ENCODE measurements at places on chromosomes 7 and 10.

GRCh38 chr10:71776481-71776925, 3.2 kb upstream of the VSIR start:
- DNase-seq: no peak

- DNase-seq: no peak
These were observed 65.3 kb upstream of the WAC start for GRCh38 chr10:28467615-28468014.

GRCh38 chr10:12796401-12797160, 204.9 kb downstream of the CCDC3 start:
- no peak for DNase-seq

GRCh38 chr10:34814223-34814912, 728 bp downstream of the PARD3 start:
- DNase-seq: no peak

- no peak for DNase-seq
These were observed 988.9 kb upstream of the ZNF722 start for GRCh38 chr7:63009771-63010170.

GRCh38 chr10:740936-741431, 51.5 kb upstream of the DIP2C start:
- no peak for DNase-seq

- DNase-seq: no peak
These were observed 23.3 kb downstream of the ANKRD22 start for GRCh38 chr10:88828310-88828709.

- no peak for DNase-seq
These were observed 798 bp downstream of the BLNK start for GRCh38 chr10:96270571-96270970.

- no peak for DNase-seq
These were observed 62.4 kb upstream of the WNT16 start for GRCh38 chr7:121266307-121266894.

- no peak for DNase-seq
These were observed 14.6 kb downstream of the CHRM2 start for GRCh38 chr7:136883046-136883445.

DNA sequence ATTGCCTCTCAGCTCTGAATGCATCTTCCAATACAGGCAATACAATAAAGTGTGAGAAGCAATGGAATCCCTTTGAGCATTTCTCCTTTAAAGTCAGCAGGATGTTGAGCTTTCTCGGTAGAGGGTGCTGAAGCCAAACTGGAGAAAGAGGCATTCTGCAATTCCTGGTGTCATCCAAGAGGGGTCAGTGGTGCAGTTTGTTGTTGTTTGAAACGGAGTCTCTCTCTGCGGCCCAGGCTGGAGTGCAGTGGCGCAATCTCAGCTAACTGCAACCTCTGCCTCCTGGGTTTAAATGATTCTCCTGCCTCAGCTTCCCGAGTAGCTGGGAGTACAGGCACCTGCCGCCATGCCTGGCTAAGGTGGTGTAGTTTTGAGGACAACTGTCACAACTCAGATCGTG, 486.5 kb downstream of the CALN1 start:
- DNase-seq: no peak

- no peak for DNase-seq
These were observed 39.5 kb upstream of the DMBT1 start for GRCh38 chr10:122521011-122521410.

- DNase-seq: no peak
These were observed 269.6 kb downstream of the SORCS3 start for GRCh38 chr10:104910712-104911111.

DNA sequence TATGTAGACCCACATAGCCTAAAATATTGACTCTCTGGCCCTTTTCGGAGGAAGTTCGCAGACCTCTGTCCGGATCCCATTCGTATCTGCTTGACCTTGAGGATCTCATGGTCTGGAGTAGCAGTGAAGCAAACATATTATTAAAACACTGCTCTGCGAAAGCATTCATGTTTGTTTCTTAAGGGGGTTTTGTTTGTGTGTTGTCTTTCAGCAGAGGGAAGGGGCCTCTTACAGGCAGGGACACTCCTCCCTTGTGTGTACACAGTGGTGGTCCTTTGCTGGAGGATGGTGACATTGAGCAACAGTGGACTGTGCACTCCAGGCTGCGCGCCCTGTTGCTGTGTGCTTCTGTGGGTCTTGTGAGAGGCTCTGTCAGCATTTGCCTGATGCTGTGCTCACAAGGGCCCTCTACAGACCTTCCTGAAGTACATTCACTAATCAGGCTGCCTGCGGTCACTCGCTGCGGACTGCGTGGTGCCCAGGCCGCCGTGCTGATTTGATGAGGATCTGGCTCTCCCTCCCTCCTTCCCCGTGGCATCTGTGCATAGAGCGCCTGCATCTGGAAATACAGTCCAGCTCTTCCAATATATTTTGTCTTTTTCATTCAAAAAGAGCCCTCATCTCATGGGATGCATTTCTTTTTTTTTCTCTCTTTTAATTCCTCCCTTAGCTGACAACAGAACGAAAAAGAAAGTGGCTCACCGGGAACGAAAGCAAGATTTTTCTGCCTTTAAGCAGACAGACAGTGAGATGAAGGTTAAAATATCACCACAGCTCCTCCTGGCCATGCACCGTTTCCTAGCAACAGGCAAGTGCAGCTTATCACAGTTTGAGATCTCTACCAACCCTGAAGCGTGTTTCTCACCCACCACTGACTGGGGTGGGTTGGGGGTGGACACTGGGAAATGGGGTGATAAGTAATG, 135.8 kb downstream of the CNNM2 start:
- DNase-seq: peak; percentile 74

GRCh38 chr7:151460474-151460855, 20.5 kb upstream of the CRYGN start:
- no peak for DNase-seq

DNA sequence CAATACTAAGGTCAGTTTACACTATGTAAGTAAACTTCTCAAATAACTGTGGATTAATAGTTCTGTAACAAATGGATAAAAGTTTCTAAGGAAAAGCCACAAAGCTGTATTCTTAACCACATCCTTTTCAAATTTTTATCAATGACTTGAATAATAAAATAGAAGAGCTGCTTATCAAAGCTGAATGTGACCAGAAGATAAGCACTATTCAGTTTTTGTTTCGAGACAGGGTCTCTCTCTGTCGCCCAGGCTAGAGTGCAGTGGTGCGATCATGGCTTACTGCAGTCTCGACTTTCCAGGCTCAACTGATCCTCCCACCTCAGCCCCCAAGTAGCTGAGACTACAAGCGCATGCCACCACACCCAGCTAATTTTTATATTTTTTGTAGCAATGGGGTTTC, 17.0 kb downstream of the UPF2 start:
- no peak for DNase-seq

- DNase-seq: no peak
These were observed 260.4 kb upstream of the LYZL1 start for GRCh38 chr10:29028486-29028885.

DNA sequence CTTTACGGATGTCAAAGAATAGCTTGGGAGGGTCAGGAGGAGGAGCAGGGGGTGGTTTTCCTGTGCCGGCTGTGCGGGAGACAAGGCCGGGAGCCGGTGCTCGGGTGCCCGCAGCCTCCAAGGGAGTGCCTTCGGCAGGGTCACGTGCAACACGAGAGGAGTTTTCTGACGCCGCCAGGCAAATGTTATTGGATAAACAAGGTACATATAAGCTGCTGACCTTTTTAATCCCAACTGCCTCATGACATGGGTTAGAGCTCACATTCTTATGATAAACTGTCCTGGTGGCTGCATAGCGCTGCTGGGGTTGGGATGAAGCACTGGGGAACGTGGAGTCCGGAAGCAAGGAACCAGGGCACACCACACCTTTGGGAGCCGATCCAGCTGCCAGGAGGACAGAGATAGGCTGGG, 124.8 kb upstream of the PDLIM1 start:
- no peak for DNase-seq

DNA sequence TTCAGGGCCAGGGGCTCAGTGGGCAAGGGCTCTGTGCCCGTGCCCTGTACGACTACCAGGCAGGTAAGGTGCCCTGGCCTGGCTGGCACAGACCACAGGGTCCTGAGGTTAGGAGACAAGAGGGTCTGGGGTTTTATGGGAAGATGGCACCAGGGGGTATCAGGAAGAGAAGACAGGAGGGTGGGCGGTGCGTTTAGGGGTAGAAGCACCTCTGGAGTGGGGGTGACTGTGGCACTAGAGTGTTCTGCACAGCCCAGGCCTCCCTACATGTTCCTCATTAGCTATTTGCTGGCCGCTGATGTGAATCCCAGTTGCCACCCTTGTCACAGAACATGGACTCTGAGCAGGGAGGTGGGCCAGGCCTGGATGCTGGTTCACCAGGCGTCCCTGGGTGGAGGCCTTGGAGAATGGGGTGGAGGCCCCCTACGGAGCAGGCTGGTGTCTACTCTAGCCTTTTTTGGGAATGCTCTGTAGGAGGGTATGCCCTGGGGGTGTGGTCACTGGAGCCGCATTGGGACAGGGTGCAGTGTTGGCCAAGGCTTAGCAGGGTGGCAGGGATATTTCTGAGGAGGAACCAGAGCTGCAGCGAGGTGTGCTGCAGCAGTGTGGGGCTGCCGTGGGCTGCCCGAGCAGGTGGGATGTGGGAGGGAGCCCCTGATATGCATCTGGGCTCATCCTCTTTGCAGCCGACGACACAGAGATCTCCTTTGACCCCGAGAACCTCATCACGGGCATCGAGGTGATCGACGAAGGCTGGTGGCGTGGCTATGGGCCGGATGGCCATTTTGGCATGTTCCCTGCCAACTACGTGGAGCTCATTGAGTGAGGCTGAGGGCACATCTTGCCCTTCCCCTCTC, 5.0 kb downstream of the PGAM2 start:
- no peak for DNase-seq

- DNase-seq: no peak
These were observed 82.8 kb downstream of the CACNA2D1 start for GRCh38 chr7:82360591-82361368.

- no peak for DNase-seq
These were observed 34.0 kb downstream of the PRKAR2B start for GRCh38 chr7:107078517-107078966.

GRCh38 chr7:143936087-143937009, 1.3 kb downstream of the OR2F2 start:
- DNase-seq: no peak

DNA sequence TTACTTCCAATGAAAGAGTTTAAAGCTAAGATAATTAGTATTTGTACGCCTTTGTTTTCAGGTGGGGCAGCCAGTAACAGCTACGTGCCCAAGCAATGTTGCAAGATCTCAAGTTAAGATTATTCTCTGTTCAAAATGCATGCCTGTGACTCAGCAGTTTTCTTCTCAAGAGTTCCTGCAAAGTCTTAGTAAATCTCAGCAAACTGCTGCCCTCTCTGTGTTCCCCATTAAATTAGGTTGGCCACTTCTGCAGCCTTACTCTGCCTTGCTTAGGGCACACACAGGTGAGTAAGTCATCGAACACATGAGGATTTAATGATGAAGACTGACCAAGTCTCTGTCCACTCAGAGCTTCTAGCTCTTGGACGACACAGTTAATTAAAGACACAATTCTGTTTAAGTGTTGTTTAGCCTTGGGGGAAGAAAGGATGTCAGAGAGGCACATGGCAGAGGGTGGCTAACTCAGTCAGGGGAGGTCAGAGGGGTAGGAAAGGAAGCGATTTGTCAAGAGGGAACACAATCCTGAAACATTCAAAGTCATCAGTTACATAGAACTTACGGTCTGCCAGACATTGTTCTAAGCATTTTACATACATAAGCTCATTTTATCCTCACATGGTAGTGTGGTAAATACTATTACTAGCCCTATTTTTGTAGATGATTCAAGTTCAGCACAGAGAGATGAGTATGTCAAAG, 20.2 kb upstream of the SLC35G1 start:
- DNase-seq: no peak

DNA sequence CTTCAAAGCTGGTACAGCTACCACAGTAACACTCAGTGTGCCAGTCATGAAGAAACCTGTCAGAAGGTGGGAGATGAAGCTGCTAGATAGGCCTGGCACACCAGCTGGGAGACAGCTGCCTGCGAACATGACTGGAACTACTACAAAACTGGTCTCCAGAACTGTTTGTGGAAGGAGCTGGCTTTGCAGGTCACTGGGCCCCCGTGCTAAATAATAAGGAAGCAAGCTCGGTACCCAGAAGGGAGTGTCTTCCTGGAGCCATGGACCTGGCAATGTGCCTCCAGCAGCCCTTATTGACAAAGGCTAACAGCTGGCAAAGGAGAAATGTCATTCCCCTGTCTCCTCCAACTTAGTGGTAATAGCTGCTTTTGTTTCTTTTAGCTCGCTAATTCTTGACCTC, 1217.6 kb upstream of the LRRN3 start:
- DNase-seq: no peak

- DNase-seq: no peak
These were observed 15.2 kb upstream of the KAZALD1 start for GRCh38 chr10:101046332-101047238.

DNA sequence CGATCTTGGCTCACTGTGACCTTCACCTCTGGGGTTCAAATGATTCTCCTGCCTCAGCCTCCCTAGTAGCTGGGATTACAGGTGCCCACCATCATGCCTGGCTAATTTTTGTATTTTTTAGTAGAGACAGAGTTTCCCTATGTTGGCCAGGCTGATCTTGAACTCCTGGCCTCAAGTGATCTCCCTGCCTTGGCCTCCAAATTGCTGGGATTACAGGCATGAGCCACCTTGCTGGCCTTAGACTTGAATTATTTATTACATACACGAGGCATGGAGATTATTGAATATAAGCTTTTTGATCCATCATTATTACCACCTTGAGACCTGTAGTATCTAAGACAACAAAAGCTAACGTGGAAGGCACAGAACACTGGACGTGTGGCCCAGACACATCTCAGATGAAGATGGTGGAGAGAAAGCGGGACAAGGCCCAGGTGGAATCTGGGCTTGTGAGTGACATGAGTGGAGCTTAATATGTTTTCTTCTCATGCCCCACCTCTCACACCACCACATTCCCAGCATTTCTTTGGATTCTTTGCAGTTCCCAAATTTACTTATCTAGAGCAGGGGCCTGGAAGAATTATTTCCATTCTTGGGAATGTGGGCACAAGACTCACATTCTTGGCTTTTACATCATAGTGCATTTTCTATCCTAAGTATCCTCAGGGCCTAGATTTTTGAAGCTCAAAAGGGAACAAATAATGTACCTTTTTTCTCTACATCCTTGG, 76.6 kb downstream of the SUGCT start:
- no peak for DNase-seq

- no peak for DNase-seq
These were observed 747.4 kb upstream of the VSTM2A start for GRCh38 chr7:53794816-53795215.

DNA sequence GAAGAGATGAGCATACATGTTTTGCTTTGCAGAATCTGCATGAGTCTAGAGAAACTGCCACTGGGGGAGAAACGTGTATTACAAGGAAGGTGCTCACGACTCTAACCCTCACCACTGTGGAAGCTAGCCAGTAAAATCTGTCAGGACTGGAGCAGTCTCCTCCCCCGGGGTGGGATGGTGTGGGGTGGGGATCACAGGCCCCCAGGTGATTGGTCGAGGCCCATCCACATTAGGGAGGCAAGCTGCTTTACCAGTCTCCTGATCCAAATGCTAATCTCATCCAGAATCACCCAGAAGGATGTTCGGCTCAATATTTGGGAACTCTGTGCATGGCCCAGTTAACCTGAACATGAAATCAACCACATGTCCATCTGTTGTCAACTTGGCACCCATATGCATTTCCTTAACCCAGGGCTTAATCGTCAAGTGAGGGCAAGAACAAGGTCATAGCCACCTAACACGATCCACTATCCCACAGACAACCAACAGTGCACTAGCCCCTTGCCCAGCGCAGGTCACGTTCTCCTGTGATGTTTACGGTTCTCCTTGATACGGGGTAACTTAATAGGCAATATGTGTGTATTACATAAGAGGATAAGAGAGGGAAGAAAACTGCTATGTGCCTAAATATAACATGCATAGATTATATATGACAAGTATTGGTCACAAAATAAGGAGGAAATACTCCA, 40.8 kb downstream of the DNAJB6 start:
- DNase-seq: no peak
